ENCODE measurements at places on chromosomes 2 and 18. TPM values are rescaled to one million over a fixed set of nuclear protein-coding genes. Genes with fewer than 3 reads are reported as not detected.

The CRYGB gene
- total RNA-seq, result not detected

The CACNB4 gene
- total RNA-seq, result 0.08 TPM

The CDH7 gene
- not detected for total RNA-seq

The FAM124B gene
- total RNA-seq, result not detected

The IRS1 gene
- total RNA-seq, result 15.6 TPM

The STPG4 gene
- total RNA-seq, result not detected

The DNAH6 gene
- total RNA-seq, result 0.05 TPM

The TTL gene
- 39.9 TPM for total RNA-seq

The ASB18 gene
- total RNA-seq, result not detected

The CNDP1 gene
- not detected for total RNA-seq

The CAPN14 gene
- total RNA-seq, result 0.03 TPM

The CD28 gene
- not detected for total RNA-seq

Measured in A549 treated with Mapracorat at 1 μM for 4 hours (cell line).